ENCODE measurements at places on chromosomes 16 and 17.

- DNase-seq, result no peak
Observed at GRCh38 chr17:69486779-69487637, 72.5 kb downstream of the MAP2K6 start.

GRCh38 chr16:66979011-66979717 lies 9.2 kb upstream of the CES4A start:
- DNase-seq, result no peak

DNA sequence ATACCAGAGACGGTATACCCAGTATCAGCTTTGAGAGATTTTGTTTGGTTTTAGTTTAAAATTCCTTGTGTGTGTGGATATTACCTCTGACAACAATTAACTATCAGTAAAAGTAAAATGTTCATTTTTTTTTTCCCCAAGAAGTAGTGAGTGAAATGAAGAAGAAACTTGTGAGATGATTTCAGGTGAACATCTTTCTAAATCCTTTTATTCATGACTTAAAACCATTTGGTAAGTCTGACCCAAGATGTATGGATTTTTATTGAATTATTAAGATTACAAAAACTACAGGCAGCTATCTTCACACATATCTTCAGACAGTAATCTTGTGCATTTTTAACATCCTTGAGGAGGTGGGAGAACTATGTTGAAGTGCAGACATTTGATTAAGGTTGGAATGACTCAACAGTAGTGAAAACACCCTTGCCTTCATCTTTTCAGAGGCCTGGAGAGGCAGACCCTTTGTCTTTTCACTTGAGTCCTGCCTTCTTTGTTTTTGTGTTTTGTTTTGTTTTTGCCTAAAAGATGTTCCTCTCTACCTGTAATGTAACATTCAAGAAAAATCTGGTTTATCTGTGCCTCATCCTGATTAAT lies 240.3 kb upstream of the TBX2 start:
- DNase-seq, result no peak

- no peak for DNase-seq
Observed at GRCh38 chr16:15979801-15980200, 30.4 kb downstream of the ABCC1 start.

- no peak for DNase-seq
Observed at GRCh38 chr17:31226950-31227349, 70.1 kb downstream of the OMG start.

- no peak for DNase-seq
Observed at GRCh38 chr17:52420555-52421078, 262.1 kb upstream of the CA10 start.

DNA sequence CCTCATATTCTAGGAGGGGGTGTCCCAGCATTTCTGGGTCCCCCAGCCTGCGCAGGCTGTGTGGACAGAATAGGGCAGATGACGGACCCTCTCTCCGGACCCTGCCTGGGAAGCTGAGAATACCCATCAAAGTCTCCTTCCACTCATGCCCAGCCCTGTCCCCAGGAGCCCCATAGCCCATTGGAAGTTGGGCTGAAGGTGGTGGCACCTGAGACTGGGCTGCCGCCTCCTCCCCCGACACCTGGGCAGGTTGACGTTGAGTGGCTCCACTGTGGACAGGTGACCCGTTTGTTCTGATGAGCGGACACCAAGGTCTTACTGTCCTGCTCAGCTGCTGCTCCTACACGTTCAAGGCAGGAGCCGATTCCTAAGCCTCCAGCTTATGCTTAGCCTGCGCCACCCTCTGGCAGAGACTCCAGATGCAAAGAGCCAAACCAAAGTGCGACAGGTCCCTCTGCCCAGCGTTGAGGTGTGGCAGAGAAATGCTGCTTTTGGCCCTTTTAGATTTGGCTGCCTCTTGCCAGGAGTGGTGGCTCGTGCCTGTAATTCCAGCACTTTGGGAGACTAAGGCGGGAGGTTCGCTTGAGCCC lies 11.6 kb downstream of the STH start:
- no peak for DNase-seq

- DNase-seq, result no peak
Observed at GRCh38 chr16:82892324-82892723, 265.6 kb downstream of the CDH13 start.

DNA sequence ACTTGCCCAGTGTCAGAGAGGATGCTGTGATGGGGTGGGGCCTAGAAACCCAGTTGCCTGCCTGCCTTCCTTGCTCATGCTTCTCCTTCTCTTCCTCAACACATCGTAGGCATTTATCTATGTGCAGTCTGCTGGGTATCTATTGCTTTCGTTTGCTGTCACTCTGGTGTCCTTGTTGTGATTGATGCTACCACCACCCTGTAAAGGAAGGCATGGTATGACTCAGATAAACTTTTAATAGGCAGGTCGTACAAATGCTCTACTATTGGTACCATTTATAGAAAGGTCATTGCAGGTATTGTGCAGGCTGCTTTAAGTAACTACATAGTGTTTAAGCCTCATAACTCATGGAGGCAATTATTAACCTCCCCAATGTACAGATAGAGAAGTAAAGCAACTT lies 368.9 kb downstream of the UTP18 start:
- no peak for DNase-seq

- DNase-seq, result no peak
Observed at GRCh38 chr16:24540602-24541210, 1.3 kb downstream of the RBBP6 start.

GRCh38 chr17:82507631-82508175 lies 11.8 kb upstream of the FOXK2 start:
- DNase-seq, result no peak

DNA sequence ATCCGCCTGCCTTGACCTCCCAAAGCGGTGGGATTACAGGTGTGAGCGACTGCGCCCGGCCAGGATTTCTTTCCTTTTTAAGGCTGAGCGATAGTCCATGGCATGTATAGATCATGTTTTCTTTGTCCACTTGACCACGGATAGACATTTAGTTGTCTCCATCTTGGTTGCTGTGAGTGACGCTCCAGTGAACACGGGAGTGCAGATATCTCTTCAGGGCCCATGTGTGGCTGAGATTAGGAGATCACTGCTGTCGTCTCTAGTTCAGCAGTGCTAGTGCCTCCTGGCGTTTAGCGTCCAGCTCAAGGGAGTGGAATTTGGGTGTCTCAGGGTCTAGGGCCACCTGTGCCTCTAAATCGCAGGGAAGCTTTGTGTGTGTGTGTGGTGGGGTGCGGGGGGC lies 41.5 kb downstream of the ABCC1 start:
- no peak for DNase-seq

- DNase-seq, result no peak
Observed at GRCh38 chr17:1592751-1593629, 30.4 kb upstream of the PITPNA start.

- peak; percentile 38 for DNase-seq
Observed at GRCh38 chr16:68704232-68704867, 32.7 kb upstream of the CDH1 start.

GRCh38 chr16:69407702-69408323 lies 16.6 kb upstream of the CYB5B start:
- no peak for DNase-seq

GRCh38 chr17:45130681-45131615 lies 1.4 kb downstream of the PLCD3 start:
- DNase-seq, result no peak

- DNase-seq, result no peak
Observed at GRCh38 chr16:14473488-14473887, 156.6 kb downstream of the PARN start.

- peak; percentile 14 for DNase-seq
Observed at GRCh38 chr17:48505788-48506187, 25.0 kb downstream of the HOXB1 start.

DNA sequence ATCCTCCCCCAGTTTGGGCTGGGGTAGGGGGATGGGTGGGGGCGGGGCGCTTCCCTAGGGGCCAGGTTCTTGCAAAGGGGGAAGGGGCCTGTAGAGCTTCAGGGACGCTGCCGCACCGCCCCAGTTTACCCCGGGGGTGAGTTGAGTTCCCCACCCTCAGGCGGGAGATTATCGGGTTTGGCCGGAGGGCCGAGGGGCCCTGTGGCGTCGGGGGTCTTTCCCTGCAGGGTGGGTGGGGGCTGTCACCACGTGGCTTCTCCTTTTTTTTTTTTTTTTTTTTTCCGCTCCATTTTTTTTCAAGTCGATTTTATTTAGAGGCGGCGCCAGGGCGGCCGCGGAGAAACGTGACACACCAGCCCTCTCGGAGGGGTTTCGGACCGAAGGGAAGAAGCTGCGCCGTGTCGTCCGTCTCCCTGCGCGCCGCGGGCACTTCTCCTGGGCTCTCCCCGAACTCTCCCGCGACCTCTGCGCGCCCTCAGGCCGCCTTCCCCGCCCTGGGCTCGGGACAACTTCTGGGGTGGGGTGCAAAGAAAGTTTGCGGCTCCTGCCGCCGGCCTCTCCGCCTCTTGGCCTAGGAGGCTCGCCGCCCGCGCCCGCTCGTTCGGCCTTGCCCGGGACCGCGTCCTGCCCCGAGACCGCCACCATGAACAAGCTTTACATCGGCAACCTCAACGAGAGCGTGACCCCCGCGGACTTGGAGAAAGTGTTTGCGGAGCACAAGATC lies at the start of gene IGF2BP1:
Gene IGF2BP1 (plus strand): TSS at position 283 of the 724 bp plus-strand sequence. CDS start 361 bp downstream, at position 644.
- DNase-seq, result no peak

DNA sequence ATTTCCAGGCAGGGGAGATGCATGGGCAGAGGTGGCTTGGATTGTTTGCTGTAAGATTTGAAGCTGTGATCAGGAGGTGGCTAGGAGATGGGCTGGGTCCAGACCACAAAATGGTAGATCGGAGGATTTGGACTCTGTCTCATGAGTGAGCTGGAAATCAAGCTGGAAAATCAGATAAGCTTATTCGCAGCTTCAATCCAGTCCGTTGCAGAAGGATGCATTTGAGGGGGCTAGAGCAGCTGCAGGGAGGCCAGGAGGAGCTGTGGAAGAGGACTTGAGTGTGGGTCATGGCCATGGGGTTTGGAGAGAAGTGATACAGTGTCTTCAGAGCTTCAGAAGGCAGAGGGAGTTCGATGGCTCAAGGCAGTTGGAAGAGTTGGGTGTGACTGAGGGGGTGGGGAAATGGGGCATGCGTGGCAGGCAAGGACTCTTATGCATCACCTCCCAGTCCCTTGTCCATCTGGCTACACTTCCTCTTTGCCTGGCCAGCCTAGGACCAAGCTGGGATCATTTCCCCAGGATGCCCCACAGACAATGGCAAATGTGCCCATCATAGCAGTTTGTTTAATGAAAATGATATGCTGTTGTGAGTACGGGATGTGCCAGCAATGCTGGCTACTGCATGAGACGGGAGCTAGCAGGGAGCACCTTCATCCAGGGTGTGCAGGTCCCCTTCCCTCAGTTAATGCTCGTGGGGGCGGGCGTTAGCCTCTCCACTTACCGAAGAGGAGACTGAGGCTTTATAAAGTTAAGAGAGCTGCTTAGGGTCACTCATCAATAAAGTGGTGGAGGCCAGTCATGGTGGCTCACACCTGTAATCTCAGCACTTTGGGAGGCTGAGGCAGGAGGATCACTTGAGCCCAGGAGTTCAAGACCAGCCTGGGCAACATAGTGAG lies 20.6 kb downstream of the QPRT start:
- no peak for DNase-seq

- no peak for DNase-seq
Observed at GRCh38 chr16:81095653-81095952, 592 bp downstream of the GCSH start.

GRCh38 chr17:17943281-17943984 lies 28.8 kb downstream of the TOM1L2 start:
- no peak for DNase-seq

DNA sequence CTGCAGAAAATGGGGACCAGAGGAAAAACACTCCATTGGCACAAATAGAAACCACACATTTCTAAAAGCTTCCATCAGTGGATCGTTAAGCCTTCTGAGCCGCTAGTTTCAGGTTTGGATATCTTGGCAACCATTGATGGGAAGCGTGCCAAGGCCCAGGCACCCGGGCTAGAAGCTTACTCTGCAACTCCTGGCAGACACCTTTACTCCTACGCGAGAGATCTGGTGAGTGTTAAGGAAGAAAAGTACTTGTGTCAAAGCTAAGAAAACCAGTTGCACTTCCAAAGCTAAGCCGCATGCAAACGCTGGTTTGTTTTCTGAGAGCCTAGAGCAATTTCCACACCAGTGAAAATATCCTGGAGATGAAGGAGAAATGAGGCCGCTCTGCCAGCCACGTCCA lies 472.4 kb downstream of the PMP22 start:
- no peak for DNase-seq

GRCh38 chr17:39200070-39200879 lies at the start of gene RPL19:
Gene RPL19, plus strand, starts transcription at chr17:39200283. Its CDS starts 62 bp downstream, at chr17:39200345.
- peak; percentile 77 for DNase-seq

GRCh38 chr16:66401610-66402009 lies 25.5 kb upstream of the BEAN1 start:
- no peak for DNase-seq

DNA sequence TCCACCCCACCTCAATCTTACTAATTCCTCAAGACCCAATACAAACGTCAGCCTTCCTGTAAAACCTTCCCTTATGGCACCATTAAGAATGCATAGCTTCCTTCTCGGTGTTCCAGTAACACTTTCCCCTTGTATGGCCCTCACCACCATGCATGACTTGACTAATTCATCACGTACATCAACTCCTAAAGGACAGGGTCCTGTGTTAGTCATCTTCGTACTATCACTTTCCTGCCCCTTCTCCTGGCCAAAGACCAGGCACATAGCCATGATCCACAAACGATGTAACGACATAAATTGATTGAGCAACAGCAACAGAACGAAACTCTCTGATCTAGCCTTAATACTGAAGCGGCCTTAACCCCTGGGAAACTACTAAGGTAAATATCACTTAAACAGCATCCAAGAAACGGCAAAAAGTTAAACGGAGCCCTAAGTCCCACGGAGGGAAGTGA lies 612 bp downstream of the PSMD12 start:
- DNase-seq, result no peak

GRCh38 chr16:54510685-54511221 lies 224.2 kb upstream of the IRX3 start:
- DNase-seq, result no peak

- DNase-seq, result no peak
Observed at GRCh38 chr17:72456075-72456474, 335.3 kb downstream of the SOX9 start.

DNA sequence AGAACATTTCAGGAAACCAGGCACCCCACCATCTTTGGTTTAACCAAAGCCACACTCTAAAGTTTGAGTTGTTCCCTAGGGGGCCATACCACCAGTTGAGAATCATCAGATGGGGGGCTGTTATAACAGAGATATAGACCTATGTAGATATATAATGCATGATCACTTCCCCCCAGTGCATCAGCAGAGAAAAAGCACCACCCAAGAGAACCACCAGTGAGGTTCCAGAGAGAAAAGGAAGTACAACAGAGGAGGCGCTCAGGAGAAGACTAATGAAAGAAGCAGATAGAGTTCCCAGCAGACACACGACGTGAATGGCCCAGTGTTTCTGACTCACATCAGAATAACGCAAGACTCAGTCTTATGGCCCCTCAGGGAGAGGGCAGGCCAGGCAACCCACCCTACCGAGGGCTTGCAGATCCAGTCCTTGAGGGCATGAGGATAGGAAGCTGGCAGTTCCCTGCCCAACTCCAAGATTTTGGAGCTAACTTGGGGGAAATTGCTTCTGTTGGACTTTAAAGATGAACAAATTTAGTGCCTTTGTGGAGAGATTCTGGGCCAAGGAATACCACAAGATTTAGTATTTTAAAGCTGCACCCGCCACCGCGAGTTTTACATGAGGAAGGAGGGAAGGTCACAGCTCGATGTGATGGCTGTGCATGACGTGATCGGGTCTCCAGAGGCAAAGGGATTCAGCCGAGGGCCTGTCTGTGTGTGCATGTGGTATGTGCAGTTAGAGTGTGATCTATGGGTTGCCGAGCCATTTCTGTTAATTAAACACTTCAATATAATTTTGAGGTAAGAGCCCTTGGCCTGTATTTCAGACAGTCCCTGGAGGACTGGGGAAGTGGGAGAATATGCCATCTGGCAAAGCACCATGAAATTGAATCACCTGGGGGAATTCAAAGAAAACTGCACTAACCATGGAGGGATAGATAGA lies 53.1 kb downstream of the AIPL1 start:
- DNase-seq, result no peak

Data from activated T-cell treated with anti-CD3 and anti-CD28 coated beads, Interleukin-2, amount 50 U/mL, for 4 hours (primary cell).